Vagina (tissue), 2 donors: ENCODE measurements at places on chromosomes 3 and 15. TPM values are rescaled to one million over a fixed set of nuclear protein-coding genes. Genes with fewer than 3 reads are reported as not detected.

DUOXA2 gene
- 1.5 TPM for total RNA-seq

NPAP1 gene
- not detected for total RNA-seq

GRCh38 chr3:69563981-69564380 is 175.3 kb upstream of the MITF start:
- no peak for DNase-seq

DNA sequence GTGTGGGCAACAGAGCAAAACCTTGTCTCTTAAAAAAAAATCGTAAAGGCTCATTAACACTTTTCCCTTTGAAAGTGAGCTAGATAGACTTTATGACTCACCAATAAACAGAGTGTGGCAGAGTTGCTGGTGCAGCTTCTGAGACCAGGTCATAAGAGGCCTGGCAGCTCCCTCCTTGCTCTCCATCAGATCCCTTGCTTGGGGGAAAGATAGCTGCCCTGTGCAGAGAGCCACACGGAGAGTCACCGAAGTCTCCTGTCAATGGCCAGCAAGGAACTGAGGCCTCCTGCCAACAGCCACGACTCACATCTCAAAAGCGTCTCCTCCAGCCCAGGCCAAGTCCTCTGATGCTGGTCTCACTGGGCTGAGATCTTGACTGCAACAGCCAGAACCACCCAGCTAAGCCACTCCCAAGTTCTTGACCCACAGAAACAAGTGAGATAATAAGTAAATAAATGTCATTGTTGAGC is 8.7 kb upstream of the GP9 start:
- DNase-seq = no peak

PLSCR5 gene
- total RNA-seq = not detected

DNA sequence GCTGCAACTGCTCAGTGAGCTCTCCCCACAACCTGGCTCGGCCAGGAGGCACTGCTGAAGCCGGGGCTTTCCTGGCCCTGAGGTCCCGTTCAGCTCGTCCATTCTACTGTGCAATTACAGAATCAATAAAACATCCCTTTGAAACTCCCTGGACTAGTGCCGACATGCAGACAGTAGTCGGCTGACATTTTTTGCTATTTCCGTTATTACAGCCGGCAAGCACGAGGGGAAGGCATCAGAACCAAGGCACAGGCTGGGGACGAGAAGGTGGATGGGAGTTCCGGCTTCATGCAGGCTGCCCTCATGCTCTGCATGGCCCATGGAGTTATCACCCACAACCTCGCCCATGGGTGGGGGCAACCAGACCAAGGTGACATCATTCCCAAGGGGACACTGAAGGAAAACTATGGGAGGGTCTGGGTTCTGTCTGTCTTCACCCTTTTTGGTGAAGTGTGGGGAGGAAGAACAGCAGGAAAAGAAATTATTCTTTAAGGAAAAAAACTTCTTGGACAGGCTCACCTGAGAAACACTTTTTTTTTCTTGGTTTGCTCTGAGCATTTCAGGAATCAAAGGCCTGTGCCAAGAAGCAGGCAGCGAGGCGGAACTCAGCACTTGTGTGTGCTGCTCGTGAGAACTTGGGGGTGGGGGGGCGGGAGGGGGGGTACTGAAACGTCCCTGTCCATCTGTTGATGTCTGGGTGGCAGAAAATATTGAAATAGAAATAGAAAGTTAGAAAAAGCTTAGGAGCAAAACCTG is 154.5 kb downstream of the FOXP1 start:
- no peak for DNase-seq

NMNAT3 gene
- 17.4 TPM for total RNA-seq

DNA sequence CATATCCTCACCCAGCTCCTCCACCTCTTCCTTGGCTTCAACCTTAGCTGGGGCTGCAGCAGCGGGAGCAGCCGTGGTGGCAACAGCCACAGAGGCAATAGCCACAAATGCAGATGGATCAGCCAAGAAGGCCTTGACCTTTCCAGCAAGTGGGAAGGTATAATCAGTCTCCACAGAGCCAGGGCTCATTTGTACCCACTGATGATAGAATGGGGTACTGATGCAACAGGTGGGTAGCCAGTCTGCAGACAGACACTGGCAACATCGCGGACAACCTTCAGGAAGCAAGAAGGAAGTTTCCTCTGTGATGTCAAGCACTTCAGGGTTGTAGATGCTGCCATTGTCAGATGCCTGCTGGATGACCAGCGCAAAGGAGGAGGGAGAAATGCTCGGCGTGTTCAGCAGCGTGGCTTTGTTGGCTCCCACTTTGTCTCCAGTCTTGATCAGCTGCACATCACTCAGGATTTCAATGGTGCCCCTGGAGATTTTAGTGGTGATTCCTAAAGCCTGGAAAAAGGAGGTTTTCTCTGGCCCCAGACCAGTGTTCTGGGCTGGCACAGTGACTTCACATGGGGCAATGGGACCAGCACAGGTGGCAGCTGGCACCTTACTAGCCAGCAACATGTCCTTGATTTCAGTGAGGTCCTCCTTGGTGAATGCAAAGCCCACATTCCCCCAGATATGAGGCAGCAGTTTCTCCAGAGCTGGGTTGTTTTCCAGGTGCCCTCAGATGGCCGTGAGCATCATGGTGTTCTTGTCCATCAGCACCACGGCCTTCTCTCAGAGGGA is 4.8 kb upstream of the PLCB2 start:
- no peak for DNase-seq

GRCh38 chr3:79514069-79514468 is 253.7 kb downstream of the ROBO1 start:
- DNase-seq = no peak

PRSS50 gene
- total RNA-seq = not detected

DNA sequence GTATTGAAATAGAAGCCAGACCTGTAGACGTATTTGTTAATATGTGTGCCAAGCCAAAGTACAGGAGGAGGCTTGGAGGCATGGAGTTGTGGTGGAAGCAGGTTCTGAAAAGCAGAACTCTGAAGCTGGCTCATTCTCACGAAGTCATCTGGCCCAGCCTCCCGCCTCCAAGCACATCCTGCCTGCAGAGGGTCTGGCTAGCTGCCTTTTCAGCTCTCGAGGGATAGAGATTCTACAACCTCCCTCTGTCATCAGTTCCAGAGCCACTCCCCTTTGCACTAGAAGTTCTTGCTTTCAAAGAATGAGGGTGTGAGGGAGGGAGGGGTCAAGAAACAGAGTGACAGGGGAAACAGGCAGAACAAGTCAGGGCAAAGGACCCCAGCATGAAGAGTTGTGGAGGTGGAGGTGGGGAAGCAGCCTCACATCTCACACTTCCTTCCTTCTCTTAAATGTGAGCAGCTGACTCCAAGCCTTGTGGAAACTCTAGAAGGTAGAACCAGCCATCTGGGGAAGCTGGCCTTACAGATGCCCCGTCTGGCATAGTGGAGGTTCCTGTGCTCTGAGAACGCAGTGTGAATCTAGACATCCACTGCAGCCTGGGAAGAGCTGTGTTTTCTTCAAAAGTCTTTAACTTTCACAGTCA is 95.3 kb downstream of the SLC49A4 start:
- DNase-seq = no peak
